ENCODE measurements at places on chromosomes 11 and 22.
A peak's percentile ranks its signal among the peaks of the same experiment; 100 is the strongest.

DNA sequence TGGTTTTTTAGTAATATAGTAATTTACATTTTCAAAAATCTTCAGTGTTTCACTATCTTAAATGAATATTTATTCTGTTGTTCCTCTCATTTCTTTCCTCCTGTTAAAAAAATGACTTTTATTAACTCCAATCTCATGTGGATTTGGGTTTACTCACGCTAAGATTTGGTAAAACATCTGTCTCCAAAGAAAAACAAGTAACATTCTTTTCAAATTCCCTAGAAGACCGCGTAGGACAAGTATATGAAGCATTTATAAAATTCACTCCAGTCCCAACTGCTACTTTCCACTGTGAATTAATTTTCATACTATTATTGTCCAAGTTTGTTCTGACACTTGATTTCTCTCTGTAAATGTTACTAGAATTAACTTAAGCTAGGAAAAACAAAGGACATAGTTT is 26.2 kb downstream of the SBF2 start:
- DNase-seq: no peak

DNA sequence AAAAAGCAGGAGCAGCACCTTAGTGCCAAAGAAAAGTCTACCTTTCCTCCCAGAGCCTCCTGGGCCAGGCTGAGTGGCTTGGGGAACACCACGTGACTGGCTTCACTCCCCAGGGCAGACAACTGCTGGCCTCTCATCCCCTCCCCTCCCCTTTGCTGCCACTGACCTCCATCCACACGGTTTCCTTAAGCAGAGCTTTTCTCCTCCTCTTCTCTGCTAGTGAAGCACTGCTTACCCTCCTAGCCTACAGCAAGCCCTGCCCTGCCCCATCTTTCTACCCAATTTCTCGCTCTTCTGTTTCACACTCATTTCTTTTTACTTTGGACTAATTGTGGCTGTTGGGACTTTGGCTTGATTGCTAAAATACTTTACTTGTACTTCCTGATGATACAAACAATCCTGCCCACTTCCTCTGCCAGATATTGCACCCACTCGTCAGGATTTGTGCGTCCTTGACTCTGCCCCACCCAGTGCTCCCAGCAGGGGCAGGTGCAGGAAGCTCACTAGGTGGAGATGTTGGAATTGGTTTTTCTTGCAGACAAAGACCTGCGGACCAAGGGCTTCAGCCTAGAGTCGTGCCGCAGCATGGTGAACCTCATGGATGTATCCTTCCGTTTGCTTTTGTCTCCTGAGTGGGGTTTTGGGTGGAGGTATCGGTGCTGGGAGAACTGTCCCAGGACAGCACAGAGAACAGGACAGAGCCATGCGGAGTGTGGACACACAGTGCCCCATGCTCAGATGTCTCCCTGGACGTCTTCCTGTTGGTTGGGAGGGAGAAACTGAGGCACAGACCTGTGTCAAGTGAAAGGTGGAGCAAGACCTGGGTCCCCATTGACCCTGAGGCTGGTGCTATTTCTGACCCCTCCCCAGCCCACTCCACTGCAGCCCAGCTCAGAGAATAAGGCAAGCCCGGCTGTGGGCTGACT is 27.3 kb downstream of the CAPN1 start:
- no peak for DNase-seq

GRCh38 chr11:69273571-69273970 is 20.4 kb upstream of the MYEOV start:
- DNase-seq: no peak

DNA sequence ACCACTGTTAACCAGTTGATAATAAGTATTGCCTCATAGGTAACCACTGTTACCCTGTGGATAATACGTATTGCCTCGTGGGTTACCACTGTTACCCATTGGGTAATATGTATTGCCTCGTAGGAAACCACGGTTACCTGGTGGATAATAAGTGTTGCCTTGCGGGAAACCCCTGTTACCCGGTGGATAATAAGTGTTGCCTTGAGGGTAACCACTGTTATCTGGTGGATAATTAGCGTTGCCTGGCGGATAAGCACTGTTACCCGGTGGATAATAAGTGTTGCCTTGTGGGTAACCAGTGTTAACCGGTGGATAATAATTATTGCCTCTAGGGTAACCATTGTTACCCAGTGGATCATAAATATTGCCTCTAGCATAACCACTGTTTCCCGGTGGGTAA is 27.3 kb upstream of the NXPE4 start:
- no peak for DNase-seq

- DNase-seq: no peak
Observed at GRCh38 chr11:7546324-7546791, 32.6 kb downstream of the PPFIBP2 start.

DNA sequence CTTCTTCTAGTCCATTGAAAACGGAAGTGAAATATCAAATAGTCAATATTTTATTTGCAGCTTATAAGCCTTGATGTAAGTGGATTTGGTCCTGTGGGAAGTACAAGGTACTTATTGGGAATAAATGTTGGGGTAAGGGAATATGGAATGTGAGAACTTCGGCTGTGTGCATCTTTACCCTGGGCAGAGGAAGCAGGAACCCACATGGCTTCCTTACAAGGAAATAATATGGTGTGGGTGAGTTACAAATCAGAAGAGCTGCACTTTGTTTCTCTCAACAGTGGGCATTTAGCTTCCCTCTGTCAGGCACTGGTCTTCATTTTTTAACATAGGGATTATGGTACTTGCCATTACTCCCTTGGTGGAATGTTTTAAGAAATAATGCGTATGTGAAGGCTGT is 77.9 kb downstream of the SCN3B start:
- DNase-seq: no peak

DNA sequence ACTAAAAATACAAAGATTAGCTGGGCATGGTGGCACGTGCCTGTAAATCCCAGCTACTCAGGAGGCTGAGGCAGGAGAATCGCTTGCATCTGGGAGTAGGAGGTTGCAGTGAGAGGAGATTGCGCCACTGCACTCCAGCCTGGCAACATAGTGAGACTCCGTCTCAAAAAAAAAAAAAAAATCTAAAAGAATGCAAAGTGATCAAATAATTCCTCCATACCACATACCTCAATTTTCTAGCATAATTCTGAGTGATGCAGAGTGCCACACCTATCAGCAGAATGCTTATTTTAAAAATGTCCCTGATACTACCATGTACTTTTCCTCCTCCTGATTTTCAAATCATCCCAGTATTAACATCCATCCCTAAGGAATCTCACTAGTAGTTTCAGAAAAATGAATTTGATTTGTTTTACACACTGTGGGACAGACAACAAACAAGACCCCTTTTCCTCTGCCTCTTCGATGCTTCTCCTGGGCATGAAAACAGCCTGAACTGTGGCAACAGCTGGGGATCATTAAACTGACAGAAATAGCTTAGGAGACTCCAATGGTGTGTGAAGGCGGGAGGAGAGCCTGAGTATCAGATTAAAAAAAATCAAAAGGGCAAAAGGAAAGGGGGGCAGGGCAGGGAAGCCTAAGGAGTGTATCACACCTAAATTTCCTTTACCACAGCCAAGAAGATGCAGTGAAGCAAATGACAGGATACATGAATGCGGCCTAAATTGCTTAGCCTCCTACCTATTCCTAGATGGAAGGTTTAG is 114.7 kb downstream of the SGSM3 start:
- DNase-seq: no peak

DNA sequence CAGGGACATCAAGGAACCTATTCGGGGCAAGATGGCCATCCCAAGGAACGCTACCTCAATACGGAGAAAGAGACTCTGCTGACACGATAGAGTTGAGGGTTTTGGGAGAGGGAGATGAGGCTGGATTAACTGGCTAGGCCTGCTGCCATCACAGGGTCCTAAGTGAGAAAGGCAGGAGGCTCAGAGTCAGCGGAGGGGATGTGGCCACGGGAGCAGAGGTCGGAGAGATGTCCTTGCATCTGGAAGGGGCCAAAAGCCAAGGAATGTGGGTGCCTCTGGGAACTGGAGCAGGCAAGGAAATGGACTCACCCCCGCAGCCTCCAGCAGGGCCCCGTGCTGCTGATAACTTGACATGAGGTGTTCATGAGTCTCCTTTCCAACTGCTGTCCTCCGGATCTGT is 31.0 kb upstream of the RFPL3 start:
- no peak for DNase-seq

DNA sequence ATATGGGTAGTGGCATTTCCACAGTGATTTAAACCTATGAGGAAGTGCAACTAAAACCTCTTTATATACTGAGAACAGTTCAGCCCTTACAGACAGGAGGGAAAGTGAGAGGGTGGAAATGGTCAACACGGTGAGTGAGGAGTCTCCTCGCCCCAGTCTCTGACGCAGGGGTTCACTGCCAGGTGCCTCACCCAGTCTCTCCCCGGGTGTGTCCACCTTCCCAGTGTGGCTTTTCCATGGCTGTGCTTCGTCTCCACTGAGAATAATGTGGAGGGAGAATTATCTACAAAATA is 116.6 kb upstream of the TOP3B start:
- no peak for DNase-seq

DNA sequence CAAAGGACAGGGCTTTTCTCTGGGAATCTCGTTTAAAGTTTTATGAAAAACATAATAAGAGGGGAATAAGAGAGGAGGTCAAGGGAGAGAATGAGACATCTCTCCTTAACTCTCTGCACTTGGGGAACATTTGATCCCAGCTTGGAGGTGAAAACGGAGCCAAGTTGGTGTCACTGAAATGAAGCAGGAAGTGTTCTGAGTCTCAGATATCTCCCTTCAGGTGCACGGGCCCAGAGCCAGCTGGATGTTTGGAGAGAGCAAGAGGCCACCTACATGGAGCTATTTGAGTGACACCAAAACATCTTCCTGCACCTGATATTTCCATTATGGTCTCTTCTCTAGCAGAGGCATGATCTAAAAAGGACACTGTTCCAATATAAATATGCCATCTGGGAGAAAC is 85.7 kb downstream of the BLID start:
- DNase-seq: no peak

GRCh38 chr11:46237248-46238077 is 40.0 kb upstream of the CREB3L1 start:
- peak; percentile 66 for DNase-seq

GRCh38 chr11:16788141-16789062 is 50.0 kb downstream of the C11orf58 start:
- peak; percentile 56 for DNase-seq

GRCh38 chr22:22941831-22942510 is 54.4 kb downstream of the IGLL5 start:
- no peak for DNase-seq

DNA sequence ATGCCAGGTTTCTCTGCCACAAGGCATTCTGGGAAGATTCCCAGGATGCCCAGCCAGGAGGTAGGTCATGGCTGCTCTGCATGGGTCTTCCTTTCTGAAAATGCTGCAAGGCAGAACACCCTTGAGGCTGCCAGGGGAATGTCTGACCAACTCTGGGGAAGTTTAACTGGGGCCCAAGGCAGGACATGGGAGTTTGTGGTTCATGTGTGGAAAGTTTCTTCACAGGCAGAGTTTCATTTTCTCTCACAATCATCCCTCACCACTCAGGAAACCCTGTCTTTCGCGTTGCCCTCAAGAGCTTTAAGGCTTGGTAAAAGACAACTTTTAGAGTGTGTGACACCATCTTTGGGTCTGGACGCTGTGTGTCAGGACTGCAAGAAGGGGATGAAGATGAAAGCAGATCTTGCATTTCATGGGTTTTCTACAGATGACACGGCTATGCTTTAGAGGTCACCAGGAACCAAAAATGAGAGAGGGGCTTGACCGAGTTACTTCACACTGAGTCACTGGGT is 133.5 kb downstream of the CD44 start:
- DNase-seq: peak; percentile 63

DNA sequence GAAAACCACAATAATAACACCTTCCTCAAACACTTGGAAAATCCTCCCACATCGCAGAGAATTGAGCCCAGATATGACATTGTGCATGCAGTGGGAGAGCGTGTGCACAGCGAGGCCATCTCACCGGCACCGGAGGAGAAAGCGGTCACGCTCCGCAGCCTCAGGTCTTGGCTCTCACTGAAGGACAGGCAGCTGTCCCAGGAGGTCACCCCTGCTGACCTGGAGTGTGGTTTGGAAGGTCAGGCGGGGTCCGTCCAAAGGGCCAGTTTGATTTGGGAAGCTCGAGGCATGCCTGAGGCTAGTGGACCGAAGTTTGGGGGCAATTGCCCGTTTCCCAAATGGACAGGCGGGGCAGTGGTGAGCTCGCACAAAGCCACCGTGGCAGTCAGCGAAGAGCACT is 86.7 kb downstream of the KIAA1671 start:
- DNase-seq: no peak

- DNase-seq: no peak
Observed at GRCh38 chr11:44113018-44113417, 17.5 kb downstream of the EXT2 start.

GRCh38 chr11:15969701-15970329 is 386.5 kb downstream of the SOX6 start:
- no peak for DNase-seq

- DNase-seq: no peak
Observed at GRCh38 chr11:20258376-20258895, 98.2 kb upstream of the DBX1 start.

- DNase-seq: no peak
Observed at GRCh38 chr22:30721741-30722140, 27.1 kb downstream of the OSBP2 start.

DNA sequence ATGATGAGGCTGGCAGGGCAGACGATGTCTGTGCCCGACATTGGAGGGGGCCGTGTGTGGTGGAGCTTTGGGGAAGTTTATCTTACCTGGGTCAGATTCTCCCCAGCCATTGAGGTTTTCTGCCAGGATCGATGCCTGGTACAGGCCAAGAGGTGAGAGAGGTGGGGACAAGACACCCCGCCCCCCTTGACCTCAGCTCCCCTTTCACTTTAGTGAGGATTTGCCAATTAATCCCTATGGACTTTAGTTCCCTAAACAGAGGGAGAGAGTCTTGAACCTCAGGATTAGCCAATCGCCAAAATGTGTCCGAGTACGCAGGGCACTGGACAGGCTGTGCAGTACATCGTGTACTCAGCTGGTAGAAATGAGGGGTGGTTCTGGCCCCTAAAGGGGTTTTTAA is 541 bp downstream of the HORMAD2 start:
- DNase-seq: no peak

GRCh38 chr11:67270256-67271204 is 4.3 kb downstream of the GRK2 start:
- no peak for DNase-seq

- DNase-seq: peak; percentile 30
Observed at GRCh38 chr22:20242393-20243175, 25.5 kb downstream of the RTN4R start.

- DNase-seq: no peak
Observed at GRCh38 chr22:48407256-48407955, 1420.3 kb downstream of the BRD1 start.

- DNase-seq: no peak
Observed at GRCh38 chr22:28867191-28867590, 16.2 kb upstream of the ZNRF3 start.

DNA sequence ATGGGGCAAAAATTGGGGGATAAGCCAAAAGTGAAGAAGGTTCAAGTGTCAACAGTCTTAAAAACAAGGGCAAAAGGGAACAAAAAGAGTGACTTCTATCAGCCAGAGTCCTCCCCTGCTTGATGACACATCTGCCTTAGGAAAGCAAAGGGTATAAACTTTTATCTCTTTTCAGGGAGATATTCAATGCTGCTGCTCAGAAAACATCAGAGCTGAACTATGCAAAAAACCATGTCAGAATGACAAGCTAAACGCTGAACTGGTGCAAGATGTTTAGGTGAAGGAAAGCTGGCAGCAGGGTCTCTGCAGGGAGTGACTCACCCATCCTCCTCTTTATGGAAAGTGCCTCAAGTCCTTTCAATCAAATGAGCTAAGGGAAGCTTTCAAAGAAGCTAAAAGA is 24.7 kb downstream of the ALG9 start:
- no peak for DNase-seq

All from CD4-positive, alpha-beta T cell treated with Interferon alpha-2 for 1 hour (primary cell).